ENCODE measurements at places on chromosomes 1 and 21.

GRCh38 chr1:81314513-81315233, 486.1 kb upstream of the ADGRL2 start:
- no peak for DNase-seq

- DNase-seq, result no peak
These were observed 9.2 kb upstream of the TTC4 start for GRCh38 chr1:54706419-54706818.

DNA sequence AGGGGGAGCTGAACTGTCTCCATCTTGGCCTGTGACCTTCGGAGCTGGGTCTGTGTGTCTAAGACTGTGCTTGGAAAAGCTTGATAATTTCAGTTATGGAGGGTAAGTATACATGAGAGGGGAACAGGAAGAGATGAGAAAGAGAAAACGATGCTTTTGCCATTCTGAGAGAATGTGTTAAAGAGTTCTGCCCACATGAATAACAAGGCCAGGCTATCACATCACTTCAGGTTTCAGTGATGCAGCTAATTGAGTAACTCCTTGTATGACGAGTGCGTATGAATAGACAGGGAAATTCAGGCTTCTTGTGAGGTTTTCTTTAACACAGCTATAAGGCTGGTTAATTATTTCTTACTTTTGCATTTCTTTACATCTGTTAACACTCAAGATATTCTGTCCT, 81.0 kb downstream of the PLPPR5 start:
- no peak for DNase-seq

- DNase-seq, result no peak
These were observed 104.9 kb upstream of the TNR start for GRCh38 chr1:175848329-175848728.

- DNase-seq, result no peak
These were observed 49.1 kb upstream of the SERBP1 start for GRCh38 chr1:67479146-67479891.

GRCh38 chr1:15157524-15158399, 4.2 kb downstream of the TMEM51 start:
- DNase-seq, result no peak
